ENCODE measurements at places on chromosomes 7 and 10.

GRCh38 chr7:80312139-80312661 lies 177.6 kb downstream of the GNAI1 start:
- peak; percentile 37 for DNase-seq

DNA sequence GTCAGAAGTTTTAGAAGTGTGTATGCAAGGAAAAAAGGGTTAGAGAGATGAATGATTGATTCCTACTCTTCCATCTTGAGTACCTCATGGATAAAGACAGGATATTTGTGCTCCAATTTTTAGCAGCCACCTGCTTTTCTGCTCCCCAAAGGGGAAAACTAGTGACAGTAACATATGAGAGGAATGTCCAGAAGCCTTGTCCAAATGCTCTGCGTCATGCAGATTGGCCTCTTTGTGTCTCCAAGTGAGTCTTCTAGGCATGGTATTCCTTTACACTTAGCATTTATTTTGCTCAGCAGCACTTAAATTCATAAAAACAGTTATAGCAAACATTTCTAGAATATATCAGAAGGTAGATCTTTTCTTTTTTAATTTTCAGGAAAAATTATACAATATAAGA lies 306.8 kb downstream of the CNTNAP2 start:
- DNase-seq, result no peak

- DNase-seq, result no peak
Measured at GRCh38 chr7:152641384-152641783, 34.6 kb downstream of the XRCC2 start.

DNA sequence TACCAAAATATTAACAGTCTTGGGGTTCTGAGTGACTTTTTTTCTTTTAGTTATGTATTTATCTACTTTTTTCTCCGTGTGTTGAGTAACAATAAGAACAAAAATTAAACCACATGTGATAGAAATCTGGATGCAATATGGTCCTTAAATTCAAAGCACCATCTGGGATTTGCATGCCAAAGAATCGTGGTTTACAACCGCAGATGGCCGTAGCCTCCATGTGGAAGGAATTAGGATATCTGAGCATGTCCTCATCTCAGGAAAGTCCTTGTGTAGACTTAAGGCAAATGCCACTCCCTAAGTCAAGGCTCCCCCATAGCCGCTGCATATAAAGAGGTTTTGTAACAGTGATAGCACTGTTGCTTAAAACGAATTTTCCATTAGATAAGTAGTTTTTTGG lies 304.0 kb downstream of the ZEB1 start:
- DNase-seq, result no peak

DNA sequence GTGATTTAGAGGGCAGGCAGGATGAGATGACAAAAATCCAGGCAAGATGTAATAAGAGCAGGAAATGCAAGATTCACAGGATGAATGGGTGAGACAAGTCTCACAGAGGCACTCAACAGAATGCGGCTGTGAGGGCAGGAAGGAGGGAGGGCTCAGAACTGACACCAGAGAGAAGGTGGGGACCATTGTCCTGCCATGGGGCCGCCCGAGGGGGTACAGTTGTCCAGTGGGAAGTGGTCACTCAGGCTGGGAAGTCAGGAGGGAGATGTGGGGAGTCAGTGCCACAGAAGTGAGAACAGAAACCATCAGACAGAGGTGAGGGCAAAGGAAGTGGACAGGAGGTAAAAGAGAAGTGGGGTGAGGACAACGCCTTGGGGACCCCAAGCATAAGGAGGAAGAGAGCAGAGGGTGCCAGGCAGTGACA lies 8.9 kb downstream of the HIP1 start:
- no peak for DNase-seq

DNA sequence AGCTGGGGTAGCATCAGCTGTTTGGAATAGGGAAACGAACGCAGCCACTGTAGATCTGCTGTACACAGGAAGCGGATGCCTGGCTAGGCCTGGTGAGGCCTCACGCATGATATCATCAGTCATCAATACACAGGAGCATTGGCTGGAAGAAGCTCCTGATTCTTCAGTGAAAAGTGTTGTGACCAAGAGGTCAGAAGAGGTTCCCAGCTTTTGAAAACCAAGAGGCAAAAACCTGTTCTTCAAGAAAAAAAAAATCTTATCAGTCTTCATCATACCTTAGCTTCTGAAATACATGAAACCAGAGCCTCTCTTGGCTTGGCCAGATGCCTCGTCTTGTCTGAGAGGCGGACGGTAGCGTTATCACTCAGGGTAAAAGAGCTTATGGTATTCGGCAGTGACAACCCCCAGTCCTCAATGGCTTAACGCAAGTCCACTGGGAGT lies 139.3 kb upstream of the TCF7L2 start:
- no peak for DNase-seq

DNA sequence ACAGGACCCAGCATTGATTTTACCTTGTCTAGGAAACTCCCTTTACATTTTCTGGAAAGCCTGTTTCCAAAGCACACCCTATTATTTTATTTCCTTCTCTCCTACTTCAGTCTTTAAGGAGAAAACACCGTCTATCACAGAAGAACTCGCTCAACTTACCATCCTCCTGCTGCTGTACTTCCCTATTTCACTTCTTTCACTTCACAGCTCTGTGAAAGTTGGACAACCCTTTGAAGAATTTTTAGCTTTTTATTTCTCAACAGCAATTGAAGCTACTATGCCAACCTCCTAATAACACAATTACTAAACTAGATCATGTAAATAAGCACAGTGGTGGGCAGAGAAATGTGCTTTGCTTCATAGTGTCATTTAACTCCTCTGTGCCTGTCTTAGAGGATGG lies 166.5 kb downstream of the TFEC start:
- no peak for DNase-seq

DNA sequence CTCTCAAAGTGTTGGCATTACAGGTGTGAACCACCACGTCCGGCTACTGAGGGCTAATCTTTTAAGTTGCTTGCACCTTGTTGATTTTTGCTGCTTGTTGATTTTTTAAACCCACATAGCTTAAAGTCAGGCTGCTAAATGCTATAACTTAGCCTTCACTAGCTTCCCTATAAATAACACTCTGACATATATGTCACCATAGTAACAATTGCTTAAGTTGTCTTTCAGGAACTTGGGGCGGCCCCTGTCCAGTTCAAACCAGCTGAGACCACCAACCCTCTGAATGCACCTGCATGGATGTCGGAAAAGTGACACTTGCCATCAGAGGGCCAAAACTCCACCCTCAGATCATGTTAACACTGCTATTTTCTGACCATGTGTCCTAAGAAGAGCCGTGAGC lies 47.3 kb downstream of the ST8SIA6 start:
- DNase-seq, result no peak

DNA sequence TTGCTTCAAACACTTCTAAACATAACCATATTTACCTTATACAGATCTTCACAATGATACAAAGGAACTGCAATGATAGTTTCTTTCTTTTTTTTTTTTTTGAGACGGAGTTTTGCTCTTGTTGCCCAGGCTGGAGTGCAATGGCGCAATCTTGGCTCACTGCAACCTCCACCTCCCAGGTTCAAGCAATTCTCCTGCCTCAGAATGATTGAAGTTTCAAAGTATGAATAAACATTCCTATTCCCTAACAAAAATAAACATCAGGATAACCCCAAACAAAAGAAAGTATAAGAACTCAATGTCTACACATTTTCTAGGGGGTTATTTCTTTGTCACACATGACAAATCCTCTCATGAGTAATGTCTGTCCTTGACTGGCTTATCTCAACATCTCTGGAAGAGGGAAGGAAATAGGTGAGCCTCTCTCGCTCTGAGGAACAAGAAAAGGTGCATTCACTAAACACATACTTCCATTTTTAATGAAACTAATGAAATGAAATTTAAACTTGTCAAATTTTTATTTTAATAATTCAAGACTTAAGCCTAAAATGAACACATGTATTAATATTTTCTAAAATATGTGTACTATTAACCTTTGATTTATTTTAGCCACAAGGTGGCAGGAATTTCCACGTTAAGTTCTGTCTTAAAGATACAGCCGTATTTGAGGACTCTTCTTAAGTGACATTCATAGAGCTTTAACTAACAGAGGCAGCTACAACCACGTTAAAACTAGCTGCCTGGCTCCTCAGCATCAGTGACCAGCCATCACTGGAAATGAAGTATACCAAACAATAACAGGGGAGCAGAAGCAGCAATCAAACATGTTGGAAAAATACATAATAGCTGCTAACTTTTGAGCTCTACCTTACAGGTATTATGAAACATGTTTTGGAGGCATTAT lies 58.3 kb downstream of the MALSU1 start:
- DNase-seq, result no peak

DNA sequence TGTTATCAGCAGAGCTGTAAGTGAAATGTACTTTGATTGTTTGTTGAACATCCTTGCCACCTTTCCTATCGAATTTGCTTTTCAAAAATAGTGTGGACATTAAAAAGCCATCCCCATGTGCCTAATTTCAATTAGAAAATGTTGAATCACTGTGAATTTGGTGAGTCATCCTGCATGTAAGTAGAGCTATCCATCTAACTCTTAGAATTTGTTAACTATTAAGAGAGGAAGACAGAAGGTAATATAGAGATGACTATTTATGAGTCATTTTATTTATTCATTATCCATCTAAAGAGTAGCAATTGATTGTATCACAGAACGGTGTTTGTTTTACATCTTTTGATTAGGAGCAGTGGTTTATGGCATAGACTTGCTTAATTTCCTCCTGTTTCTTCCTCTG lies 154.7 kb downstream of the MGMT start:
- DNase-seq, result no peak

Data from T-cell (primary cell).